ENCODE measurements at places on chromosomes 2 and 18.

GRCh38 chr18:76405280-76405679, 89.8 kb downstream of the ZNF516 start:
- DNase-seq: no peak

- DNase-seq: no peak
Observed at GRCh38 chr2:157572725-157573124, 55.9 kb downstream of the ACVR1C start.

- DNase-seq: no peak
Observed at GRCh38 chr2:96400049-96401000, 64.8 kb downstream of the NCAPH start.

GRCh38 chr2:216181953-216182461, 72.9 kb downstream of the XRCC5 start:
- DNase-seq: no peak

- DNase-seq: no peak
Observed at GRCh38 chr2:148540022-148540421, 104.5 kb upstream of the EPC2 start.

- no peak for DNase-seq
Observed at GRCh38 chr18:48583573-48583972, 44.7 kb downstream of the CTIF start.

GRCh38 chr2:239594019-239594771, 193.4 kb upstream of the HDAC4 start:
- DNase-seq: no peak

DNA sequence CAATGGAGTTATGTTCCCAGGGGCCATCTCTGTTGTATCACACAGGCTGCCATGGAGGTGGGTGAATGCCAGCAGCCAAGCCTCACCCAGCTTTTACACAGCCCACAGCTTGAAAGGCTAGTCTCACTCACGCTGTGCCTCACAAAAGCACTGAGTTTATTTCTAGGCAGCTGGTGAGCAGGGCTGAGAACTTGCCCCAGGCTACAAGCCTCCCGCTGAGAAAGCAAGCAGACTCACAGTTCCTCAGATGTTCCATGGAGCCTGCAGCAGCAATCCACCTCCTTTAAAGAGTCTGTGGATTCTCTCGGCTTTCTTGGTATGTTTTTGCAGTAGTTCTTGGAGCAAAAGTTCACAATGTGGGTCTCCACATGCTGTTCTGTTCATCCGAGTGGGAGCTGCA, 40.9 kb upstream of the ALKAL2 start:
- no peak for DNase-seq

DNA sequence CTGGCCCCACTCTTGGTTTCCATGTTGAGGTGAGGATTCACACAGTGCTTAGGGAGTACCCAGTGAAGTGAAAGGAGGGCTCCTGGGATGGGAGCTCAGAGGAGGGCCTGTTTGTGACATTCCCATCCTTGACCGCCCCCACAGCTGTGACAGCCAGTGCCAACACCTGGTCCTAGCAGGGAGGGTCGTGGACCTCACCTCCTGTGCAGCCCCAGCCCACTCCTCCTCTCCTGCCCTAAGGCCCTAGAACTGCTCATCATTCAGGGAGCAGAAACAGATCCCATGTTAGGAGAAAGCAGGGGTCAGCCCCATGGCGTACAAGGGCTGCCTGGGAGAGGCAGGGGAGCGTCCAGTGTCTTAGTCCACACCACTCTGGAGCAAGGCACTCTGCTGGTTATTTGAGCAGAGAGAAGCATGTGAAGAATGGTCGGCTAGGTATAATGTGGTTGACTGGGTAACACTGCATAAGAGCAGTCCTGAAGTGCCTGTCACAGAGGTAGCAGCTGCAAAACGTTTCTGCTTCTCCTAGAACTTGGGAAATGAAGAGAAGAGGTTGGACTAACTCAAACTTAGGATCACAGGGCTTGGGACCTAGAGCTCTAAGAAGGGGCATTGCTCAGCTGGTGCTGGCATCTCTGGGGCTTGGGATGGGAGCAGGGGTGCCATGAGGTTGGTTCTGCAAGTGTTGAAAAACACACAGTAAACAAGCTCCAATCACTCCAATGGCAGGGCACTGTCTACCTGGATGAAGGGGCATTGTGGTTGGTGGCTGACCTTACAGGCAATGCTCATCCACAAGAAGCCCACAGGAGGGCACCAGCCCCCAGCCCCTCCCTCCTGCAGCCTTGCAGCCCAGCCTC, 55.6 kb downstream of the FAM168B start:
- no peak for DNase-seq

DNA sequence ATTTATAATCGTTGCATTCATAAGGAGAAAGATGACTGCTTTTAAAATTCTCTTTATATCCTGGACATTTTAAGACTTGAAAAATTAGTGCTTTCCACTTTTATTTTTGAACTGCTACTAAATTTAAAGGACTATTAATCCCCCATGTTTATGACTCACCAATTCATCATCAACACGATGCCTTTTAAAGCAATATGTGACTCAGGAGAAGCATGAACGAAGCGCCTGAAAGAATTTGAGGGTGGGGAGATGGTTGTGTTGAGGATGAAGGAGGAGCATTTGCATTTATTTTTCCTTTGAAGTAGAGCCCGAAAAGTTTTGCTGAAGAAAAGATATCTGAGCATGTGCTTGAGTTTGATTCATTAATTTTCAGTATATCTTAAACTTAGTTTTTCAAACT, 192.2 kb upstream of the LRRTM1 start:
- no peak for DNase-seq

GRCh38 chr2:74534411-74534810, 4.7 kb downstream of the HTRA2 start:
- no peak for DNase-seq

GRCh38 chr18:6132751-6133368, 237.5 kb upstream of the TMEM200C start:
- no peak for DNase-seq

Measured in GOT3 (cell line).